ENCODE measurements at places on chromosomes 5 and 9. TPM values are rescaled to one million over a fixed set of nuclear protein-coding genes. Genes with fewer than 3 reads are reported as not detected.

Gene RABL6
- polyA plus RNA-seq, result 170 TPM

Gene WNK2
- polyA plus RNA-seq, result 70.2 TPM

Gene C9orf50
- polyA plus RNA-seq, result 3.5 TPM

Gene BRD8
- polyA plus RNA-seq, result 41.7 TPM

Gene AGXT2
- not detected for polyA plus RNA-seq

Gene GABRP
- polyA plus RNA-seq, result 0.68 TPM

Gene PCDHA7
- polyA plus RNA-seq, result 0.25 TPM

Gene ADGRD2
- 5.0 TPM for polyA plus RNA-seq

Gene ISL1
- polyA plus RNA-seq, result 156 TPM

Gene SLC45A2
- 0.15 TPM for polyA plus RNA-seq

Gene FAM221B
- polyA plus RNA-seq, result not detected

Gene GARIN3
- not detected for polyA plus RNA-seq

Gene CSNK1G3
- 3.6 TPM for polyA plus RNA-seq

Gene HIGD2A
- polyA plus RNA-seq, result 221 TPM

Gene SPACA9
- 27.0 TPM for polyA plus RNA-seq

Gene KIF24
- polyA plus RNA-seq, result 9.4 TPM

Gene EIF4E1B
- polyA plus RNA-seq, result 0.81 TPM

Gene ORM2
- 0.49 TPM for polyA plus RNA-seq

Gene TOR4A
- 1.9 TPM for polyA plus RNA-seq

Gene TEX53
- not detected for polyA plus RNA-seq

Gene TXNDC8
- not detected for polyA plus RNA-seq

Gene SIGMAR1
- 81.1 TPM for polyA plus RNA-seq

Gene OCLN
- polyA plus RNA-seq, result 4.2 TPM

Gene CTNND2
- 50.4 TPM for polyA plus RNA-seq

Gene STING1
- polyA plus RNA-seq, result 12.9 TPM

Gene PALM2AKAP2
- polyA plus RNA-seq, result 0.68 TPM

Gene ACER2
- polyA plus RNA-seq, result 4.1 TPM

Gene GADD45G
- polyA plus RNA-seq, result 46.7 TPM

Gene PHYHD1
- polyA plus RNA-seq, result 14.9 TPM

Gene PCDHGA6
- polyA plus RNA-seq, result 2.4 TPM

Gene MED10
- polyA plus RNA-seq, result 34.8 TPM

Gene DIPK1B
- polyA plus RNA-seq, result 35.5 TPM

Gene TAF11L5
- polyA plus RNA-seq, result not detected

Gene SH2D3C
- polyA plus RNA-seq, result 32.2 TPM

Gene TMEM215
- polyA plus RNA-seq, result not detected

Gene LMX1B
- polyA plus RNA-seq, result not detected

Gene COL23A1
- polyA plus RNA-seq, result 0.80 TPM

Gene RGS7BP
- polyA plus RNA-seq, result 1.1 TPM

Gene IL4
- not detected for polyA plus RNA-seq

Gene TLR4
- 2.0 TPM for polyA plus RNA-seq

Gene LCN6
- not detected for polyA plus RNA-seq

Gene HTR4
- polyA plus RNA-seq, result not detected

Gene PDCD1LG2
- polyA plus RNA-seq, result 0.31 TPM

Gene OR1J2
- not detected for polyA plus RNA-seq

Gene MAPKAP1
- 87.1 TPM for polyA plus RNA-seq

Gene PCDHGB4
- polyA plus RNA-seq, result 0.73 TPM

Gene ARL10
- 2.6 TPM for polyA plus RNA-seq

Gene ANKRD31
- polyA plus RNA-seq, result not detected

Gene FGF1
- polyA plus RNA-seq, result 58.0 TPM

Gene NTNG2
- polyA plus RNA-seq, result 8.9 TPM

Gene MAST4
- 8.7 TPM for polyA plus RNA-seq

Gene GPRIN1
- 86.4 TPM for polyA plus RNA-seq

Gene LCN1
- not detected for polyA plus RNA-seq

Gene SEC24A
- polyA plus RNA-seq, result 4.0 TPM

Gene SVEP1
- 0.49 TPM for polyA plus RNA-seq

Gene IFNB1
- not detected for polyA plus RNA-seq

Measured in brain (organoid and tissue), 16 donors.